Lower lobe of right lung (tissue), 2 donors: ENCODE measurements at places on chromosomes 5 and 9. TPM values are rescaled to one million over a fixed set of nuclear protein-coding genes. Genes with fewer than 3 reads are reported as not detected.

C5orf63 gene
- 7.5 TPM for total RNA-seq

SLC45A2 gene
- not detected for total RNA-seq

ZNF658 gene
- 5.4 TPM for total RNA-seq

RIGI gene
- 24.6 TPM for total RNA-seq

GRCh38 chr5:129096382-129096991 lies 1.9 kb downstream of the ISOC1 start:
- H3K4me3 ChIP-seq: peak overlapping the region; percentile 93
- no peak for DNase-seq
- peaks cover 35% of the 10 kb centered on the region for H3K4me1 ChIP-seq
- no peaks in the 10 kb centered on the region for H3K27me3 ChIP-seq

DNA sequence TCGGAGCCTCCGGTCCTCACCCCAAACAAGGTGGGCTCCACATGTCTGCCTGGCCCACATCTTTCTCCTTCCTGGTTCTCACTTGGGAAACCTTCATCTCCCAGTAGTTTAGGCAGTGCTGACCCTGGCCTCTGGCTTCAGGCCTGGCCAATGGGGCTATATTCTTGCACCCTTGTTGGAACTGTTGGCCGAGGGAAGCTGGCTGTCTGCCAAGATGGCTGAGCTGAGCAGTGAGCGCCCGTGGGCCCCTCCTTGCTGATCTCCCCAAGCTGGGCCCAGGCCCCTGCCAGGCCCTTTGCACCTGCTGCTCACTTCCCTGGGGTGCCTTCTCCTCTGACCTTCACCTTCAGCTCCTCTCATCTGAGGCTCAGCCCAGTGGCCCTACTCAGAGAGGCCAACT lies 31.3 kb downstream of the TSPAN17 start:
- H3K4me3 ChIP-seq: no peak overlapping the region
- H3K4me1 ChIP-seq: peaks cover 9% of the 10 kb centered on the region
- DNase-seq: no peak

DNA sequence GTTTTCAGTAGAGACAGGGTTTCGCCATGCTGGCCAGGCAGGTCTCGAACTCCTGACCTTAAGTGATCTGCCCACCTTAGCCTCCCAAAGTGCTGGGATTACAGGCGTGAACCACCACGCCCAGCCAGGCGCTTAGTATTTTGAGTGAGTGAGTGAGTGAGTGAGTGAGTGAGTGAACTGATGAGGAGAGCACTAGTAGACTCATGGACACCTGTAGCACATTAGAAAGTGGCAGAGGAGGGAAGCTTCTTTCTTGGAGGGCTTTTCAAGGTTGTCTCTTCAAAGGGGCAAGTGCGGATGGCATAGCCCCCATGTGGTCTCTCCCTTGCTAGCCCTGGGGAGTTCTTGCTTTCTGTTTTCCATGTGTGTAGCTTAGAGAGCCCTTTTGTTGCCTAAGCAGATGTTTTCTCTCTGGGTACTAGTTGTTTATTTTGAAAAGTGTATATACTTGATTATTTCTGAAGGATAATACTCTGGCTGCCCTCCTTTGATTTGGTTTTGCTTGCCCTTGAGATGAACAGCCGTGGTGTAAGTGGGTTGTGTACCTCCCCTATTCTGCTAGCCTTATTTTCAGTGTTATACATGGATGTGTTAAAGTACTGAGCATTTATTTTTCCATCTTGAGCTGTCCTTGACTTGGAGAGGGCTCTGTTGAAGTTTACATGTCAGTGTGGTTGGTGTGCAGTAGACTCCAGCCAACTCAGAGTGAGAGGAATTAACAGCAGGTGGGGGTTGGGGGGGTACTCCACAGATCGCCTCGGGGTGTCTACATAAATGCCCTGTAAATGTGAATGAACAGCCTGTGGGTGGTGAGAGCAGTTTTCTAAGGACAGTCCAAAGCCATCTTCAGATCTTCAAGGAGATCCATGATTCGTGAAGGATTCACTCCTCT lies 35.5 kb downstream of the PRRC2B start:
- H3K36me3 ChIP-seq: peaks cover 31% of the 10 kb centered on the region
- no peak for DNase-seq
- H3K27me3 ChIP-seq: no peaks in the 10 kb centered on the region
- no peak overlapping the region for H3K27ac ChIP-seq
- peaks cover 12% of the 10 kb centered on the region for H3K4me1 ChIP-seq

DNA sequence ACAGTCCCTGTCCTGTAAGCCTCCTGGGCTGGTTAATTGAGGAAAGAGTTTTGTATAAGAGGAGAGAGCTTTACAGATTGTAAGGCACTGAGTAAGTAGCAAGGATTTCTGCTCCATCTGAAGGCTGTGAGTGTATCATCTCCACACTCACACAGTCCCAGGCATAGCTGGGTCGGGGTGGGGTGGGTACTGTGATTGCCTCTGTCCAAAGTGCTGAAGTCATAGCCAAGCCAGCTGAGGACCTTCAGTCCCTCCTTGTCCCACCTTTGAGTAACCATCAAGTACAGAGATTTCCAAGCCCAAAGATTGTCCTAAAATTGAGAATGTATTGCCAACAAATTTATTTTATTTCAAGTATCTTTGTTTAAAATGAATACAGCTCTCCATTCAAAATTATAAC lies 5.5 kb upstream of the DNAJB5 start:
- H3K27me3 ChIP-seq: no peaks in the 10 kb centered on the region
- peaks cover 7% of the 10 kb centered on the region for H3K4me1 ChIP-seq
- no peak for DNase-seq
- H3K36me3 ChIP-seq: no peaks in the 10 kb centered on the region
- no peak overlapping the region for H3K4me3 ChIP-seq

GRCh38 chr5:163362840-163363371 lies 74.5 kb upstream of the CCNG1 start:
- H3K27me3 ChIP-seq: no peaks in the 10 kb centered on the region
- H3K4me1 ChIP-seq: no peaks in the 10 kb centered on the region
- H3K36me3 ChIP-seq: no peaks in the 10 kb centered on the region
- H3K4me3 ChIP-seq: no peak overlapping the region

DNA sequence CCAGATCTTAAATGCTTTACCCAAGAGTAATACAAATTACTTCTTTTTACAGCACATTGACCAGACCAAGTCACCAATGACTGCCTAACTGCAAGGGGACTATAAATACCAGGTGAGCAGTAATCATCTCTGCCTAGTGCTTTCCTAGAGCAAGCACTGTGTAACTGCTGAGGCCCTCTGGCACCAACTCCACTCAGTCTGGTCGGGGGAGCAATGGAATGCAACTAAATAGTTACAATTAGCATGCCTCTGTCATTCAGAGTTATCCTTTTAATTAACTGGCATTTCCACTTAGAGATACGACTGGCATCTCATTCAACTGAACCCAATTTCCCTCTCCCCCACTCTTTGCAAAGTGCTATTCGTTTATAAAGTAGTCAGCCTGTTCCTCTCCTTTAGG lies 1309.1 kb upstream of the DMAC1 start:
- H3K4me3 ChIP-seq: no peak overlapping the region
- no peaks in the 10 kb centered on the region for H3K4me1 ChIP-seq
- no peaks in the 10 kb centered on the region for H3K27me3 ChIP-seq
- no peaks in the 10 kb centered on the region for H3K36me3 ChIP-seq
- no peak for DNase-seq
- H3K27ac ChIP-seq: no peak overlapping the region

DNA sequence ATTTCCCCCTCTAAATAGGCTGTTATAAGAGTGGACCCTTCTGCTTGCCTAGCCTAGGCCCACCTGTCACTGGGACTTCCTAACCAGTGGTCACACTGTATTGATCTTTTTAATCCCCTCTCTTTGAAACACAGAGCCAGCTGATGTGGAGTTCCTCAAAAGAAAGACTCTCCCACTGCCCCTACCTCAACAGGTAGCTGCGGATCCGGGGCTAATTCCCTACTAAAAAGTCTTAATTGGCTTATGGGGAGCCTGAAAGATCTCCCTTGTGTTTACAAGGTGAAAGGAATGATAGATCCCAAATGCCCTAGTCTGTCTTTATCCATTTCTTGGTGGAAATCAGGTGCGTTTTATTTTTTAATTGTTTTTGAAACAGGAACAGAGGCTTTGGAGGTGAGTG lies 2.0 kb downstream of the NEUROG1 start:
- H3K27ac ChIP-seq: no peak overlapping the region
- no peaks in the 10 kb centered on the region for H3K4me1 ChIP-seq

GRCh38 chr9:68847765-68848164 lies 142.7 kb downstream of the PIP5K1B start:
- H3K4me3 ChIP-seq: no peak overlapping the region
- no peak for DNase-seq
- no peaks in the 10 kb centered on the region for H3K36me3 ChIP-seq
- H3K27me3 ChIP-seq: no peaks in the 10 kb centered on the region
- peaks cover 15% of the 10 kb centered on the region for H3K4me1 ChIP-seq

GRCh38 chr5:50733741-50734140 lies 67.3 kb downstream of the PARP8 start:
- no peaks in the 10 kb centered on the region for H3K4me1 ChIP-seq
- H3K36me3 ChIP-seq: no peaks in the 10 kb centered on the region
- H3K4me3 ChIP-seq: no peak overlapping the region
- no peak overlapping the region for H3K27ac ChIP-seq

- peaks cover 35% of the 10 kb centered on the region for H3K36me3 ChIP-seq
- no peak for DNase-seq
- no peak overlapping the region for H3K4me3 ChIP-seq
Observed at GRCh38 chr9:128161215-128161902, 1.3 kb downstream of the BBLN start.

DNA sequence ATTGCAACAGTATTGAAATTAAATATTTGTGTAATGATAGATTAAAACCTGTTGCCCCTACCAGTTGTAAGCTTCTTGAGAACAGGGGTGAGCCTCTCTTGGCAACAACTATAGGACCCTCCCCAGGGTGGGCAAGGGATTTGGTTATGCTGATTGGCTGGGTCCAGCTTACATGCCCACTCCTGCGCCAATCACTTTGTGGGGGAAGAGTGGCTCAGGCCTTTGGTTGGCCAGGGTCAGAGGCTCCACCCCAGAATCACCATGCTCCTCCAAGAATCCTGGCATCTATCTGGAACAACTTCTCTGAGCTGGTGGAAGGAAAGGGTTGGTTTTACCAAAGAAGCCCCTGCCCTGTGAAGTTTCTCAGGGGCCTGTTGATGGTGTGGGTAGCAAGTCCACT lies 8.6 kb upstream of the PITX1 start:
- no peaks in the 10 kb centered on the region for H3K36me3 ChIP-seq
- H3K4me1 ChIP-seq: peaks cover 16% of the 10 kb centered on the region
- peak; percentile 4 for DNase-seq
- H3K27ac ChIP-seq: no peak overlapping the region

DNA sequence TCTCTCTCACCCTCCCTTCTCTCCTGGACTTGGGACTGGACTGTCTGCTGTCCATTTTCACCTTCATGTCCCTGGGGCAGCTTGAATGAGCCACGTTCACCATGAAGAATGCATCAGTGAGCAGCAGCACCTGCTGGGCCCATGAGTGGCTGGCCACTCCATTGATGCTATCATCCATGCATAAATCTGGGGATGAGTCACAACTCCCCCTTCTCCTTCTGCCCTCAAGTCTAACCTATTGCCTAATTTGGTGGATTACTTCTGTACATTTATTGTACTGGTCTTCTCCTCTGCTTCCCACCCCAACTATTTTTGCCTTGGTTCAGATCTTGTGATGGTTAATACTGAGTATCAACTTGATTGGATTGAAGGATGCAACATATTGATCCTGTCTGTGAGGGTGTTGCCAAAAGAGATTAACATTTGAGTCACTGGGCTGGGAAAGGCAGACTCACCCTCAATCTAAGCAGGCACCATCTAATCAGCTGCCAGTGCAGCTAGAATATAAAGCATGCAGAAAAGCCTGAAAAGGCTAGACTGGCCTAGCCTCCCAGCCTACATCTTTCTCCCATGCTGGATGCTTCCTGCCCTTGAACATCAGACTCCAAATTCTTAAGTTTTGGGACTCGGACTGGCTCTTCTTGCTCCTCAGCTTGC lies 46.7 kb downstream of the GDNF start:
- no peaks in the 10 kb centered on the region for H3K27me3 ChIP-seq
- H3K4me3 ChIP-seq: no peak overlapping the region
- DNase-seq: no peak
- no peaks in the 10 kb centered on the region for H3K36me3 ChIP-seq
- no peaks in the 10 kb centered on the region for H3K4me1 ChIP-seq

GRCh38 chr5:141915881-141916336 lies 7.8 kb upstream of the DELE1 start:
- H3K27ac ChIP-seq: no peak overlapping the region
- H3K4me1 ChIP-seq: peaks cover 7% of the 10 kb centered on the region
- H3K27me3 ChIP-seq: peaks cover 16% of the 10 kb centered on the region
- H3K4me3 ChIP-seq: no peak overlapping the region
- no peaks in the 10 kb centered on the region for H3K36me3 ChIP-seq

DNA sequence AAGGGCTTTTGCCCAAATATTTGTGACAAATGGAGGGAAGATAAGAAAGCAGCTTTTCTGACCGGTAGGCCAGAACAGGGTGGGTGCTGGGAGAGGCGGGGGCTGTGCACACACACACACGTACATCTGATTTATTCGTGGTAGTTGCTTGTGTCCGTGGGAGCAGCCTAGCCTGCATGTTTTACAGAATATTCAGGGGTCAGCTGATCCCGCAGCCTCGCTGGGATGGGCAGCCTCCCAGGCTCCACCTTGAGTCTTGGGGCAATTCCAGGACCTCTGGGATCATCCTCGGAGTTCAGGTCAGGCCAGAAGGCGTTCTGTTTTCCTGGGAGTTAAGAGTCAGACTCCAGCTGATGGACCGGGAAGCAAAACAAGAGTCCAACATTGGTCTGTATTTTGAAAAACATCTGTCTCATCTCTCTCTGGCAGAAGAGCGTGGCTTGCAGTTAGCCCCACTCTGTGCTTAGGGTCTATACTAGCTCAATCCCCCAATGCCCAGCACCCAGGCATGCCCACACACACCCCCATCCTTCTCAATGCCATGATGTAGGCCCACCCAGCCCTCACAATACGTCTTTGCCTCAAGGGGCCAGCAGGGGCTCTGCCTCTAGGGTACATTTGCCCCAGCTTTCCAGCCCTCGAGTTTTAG lies 210.6 kb downstream of the GOLPH3 start:
- DNase-seq: no peak
- peaks cover 35% of the 10 kb centered on the region for H3K4me1 ChIP-seq
- no peak overlapping the region for H3K4me3 ChIP-seq
- peak overlapping the region; percentile 56 for H3K27ac ChIP-seq

DNA sequence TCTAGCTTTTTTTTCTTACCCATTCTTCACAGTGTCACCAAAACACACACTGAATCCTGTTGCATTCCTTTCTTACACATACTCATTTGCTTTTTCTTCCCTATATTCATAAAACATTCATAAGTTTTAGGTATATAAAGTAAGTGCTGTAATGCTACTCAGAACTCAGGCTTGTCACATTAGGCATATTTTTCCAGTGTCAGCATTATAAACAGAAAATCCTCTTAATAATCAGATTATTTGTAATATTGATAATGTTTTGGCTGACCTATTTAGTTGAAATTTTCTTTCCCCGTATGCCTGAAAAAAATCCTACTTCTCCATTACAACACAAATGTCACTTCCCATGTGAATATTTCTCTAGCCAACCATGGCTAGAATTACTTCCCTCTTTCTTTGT lies 743.0 kb upstream of the NUDT12 start:
- no peaks in the 10 kb centered on the region for H3K4me1 ChIP-seq
- no peak for DNase-seq
- no peaks in the 10 kb centered on the region for H3K27me3 ChIP-seq
- H3K27ac ChIP-seq: no peak overlapping the region
- no peaks in the 10 kb centered on the region for H3K36me3 ChIP-seq
